ENCODE measurements at places on chromosomes 1 and 21. TPM values are rescaled to one million over a fixed set of nuclear protein-coding genes. Genes with fewer than 3 reads are reported as not detected.

DNA sequence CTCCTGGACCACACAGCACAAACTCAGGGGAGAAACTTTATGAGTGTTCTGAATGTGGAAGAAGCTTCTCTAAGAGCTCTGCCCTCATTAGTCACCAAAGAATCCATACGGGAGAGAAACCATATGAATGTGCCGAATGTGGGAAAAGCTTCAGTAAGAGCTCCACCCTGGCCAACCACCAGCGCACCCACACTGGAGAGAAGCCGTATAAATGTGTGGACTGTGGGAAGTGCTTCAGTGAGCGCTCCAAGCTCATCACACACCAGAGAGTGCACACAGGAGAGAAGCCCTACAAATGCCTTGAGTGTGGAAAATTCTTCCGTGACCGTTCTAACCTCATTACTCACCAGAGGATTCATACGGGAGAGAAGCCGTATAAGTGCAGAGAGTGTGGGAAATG, 22.5 kb downstream of the ZSCAN20 start:
- no peak for DNase-seq

DNA sequence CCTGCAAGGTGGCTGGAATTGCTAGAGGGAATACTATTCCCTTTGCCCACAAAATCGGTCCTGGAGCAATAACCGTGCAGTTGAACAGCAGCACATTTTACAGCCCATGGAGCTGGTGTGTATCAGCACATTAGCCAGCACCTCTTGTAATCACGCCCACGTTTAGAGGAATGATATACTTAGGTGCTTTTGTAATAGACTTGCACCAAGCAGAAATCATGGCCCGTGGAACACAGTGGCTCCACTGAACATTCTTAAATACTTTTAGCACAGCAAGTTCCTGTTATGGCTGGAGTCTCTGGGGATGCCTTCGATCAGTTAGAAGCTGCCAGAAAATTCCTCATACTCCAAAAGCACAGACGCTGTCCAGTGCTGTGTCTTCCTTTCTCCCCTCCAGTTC, 218.1 kb upstream of the FAM78B start:
- DNase-seq = no peak

- no peak for DNase-seq
These were observed 494 bp downstream of the NT5C1A start for GRCh38 chr1:39671433-39671792.

GRCh38 chr1:8424539-8425116, 106.7 kb downstream of the SLC45A1 start:
- DNase-seq = no peak

- no peak for DNase-seq
These were observed 38.7 kb downstream of the AZIN2 start for GRCh38 chr1:33119532-33120217.

DNA sequence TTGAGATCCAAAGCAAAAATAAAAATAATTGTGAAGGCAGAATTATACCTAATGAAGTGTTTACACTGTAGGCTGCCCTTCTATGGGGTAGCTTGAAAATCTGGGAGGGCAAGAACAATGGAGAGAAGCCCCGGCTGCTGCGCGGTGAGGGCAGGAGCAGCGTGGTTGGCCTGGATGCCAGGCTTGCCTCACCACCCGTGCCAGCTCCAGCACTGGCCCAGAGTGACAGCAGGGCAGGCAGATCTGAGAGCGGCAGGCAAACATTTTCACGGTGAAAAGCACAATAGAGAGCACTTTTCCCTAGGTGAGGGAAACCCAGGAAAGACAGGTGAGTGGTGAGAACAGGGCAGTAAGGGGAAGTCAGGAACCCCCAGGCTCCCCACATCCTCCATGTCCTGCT, 1.4 kb downstream of the PROK1 start:
- DNase-seq = no peak

Gene PLA2G2F
- not detected for total RNA-seq

DNA sequence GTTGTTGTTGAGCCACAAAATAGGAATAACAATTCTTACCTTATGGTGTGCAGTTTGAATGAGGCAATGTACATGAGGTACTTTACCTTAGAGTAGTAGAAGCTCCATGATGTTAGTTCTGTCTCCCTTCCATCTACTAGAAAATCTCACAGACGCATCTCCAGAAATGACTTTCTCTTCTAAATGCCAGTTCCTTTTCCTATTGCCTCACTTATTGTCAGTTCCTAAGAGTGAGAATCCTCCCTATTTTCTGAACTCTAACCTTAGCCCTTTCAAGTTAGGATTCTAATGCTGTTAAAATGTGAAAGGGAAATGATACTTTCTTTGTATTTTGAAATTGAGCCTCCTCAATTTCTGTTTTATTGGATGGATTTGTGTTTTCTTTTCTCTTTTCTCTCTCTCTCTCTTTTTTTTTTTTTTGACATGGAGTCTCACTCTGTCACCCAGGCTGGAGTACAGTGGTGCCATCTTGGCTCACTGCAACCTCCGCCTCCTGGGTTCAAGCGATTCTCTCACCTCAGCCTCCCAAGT, 18.6 kb upstream of the MAPKAPK2 start:
- DNase-seq = no peak

DNA sequence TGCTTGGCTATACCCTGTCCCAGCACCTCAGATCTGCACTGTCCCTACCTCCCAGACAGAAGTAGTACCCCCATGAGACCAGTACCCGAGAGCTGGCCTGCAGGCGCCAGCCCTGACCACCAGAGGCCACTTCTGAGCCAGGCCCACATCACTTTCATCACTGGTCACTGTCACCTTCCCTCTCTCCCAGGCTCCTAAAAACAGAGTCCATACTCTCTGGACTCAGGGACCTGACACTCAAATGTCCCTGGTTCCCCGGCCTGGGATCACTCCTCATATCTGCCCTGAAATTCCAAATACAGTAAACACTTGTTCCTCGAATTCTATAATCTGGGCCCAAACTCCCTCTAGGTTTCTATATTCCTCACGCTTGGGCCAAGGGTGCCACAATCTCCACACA, 18.7 kb downstream of the TMEM53 start:
- no peak for DNase-seq

Measured in glomerular endothelial cell (primary cell).